Fibroblast of upper back skin (primary cell): ENCODE measurements at places on chromosomes 2 and 18.

DNA sequence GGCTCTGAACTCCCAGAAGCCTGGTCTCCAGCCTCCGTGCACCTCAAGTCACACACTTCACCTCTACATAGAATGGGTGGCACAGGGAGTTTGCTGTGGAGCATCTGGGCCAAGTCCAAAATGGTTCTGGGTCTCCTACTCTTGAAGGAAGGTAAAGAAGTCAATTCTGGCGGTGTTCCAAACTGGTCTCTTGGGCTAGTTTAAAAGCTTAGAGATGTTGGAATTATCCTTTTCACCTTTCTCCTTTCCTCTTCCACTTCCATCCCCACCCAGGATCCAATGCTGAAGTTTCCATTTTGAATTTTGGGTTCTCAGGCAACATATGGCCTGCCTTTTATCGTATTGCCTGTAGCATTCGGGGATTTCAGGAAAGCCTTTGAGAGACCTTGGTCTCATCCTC lies 325.2 kb downstream of the PDE11A start:
- no peak for DNase-seq

DNA sequence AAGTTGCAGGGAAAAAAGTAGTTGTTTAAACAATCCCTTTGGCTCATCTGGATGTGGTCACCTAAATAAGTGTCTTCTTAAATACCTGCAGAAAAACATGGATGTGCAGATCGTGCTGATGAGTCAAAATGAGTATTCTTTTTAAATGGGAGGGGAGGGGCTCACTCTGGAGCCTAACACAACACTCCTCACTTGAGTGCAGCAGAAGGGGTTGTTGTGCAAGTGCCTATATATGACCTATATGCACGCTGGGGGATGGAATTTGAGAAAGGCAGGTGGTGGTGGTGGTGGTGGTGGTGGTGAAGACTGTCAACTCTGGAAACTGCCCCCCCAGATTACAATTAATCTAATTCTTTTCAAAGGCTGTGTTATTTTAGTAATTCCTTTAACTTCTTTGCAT lies 77.9 kb upstream of the FAM124B start:
- no peak for DNase-seq

GRCh38 chr2:175009917-175010621 lies 4.9 kb upstream of the CHN1 start:
- DNase-seq, result no peak

- peak; percentile 60 for DNase-seq
Measured at GRCh38 chr2:151056870-151057269, 204.8 kb downstream of the RBM43 start.

DNA sequence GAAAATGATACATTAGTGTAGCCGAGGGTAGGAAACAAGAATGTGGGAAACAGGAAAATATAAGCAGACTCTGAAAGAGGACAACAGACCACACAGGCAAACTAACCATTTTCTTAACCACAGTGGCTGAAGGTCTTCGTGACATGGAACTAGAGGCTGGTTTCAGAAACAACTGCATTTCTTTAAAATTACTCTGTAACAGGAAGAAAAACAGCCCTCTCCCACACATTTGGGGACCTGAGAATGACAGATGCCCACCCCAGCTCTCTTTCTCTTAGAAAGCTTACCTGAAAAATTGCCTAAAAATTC lies 13.8 kb upstream of the SLC25A52 start:
- DNase-seq, result no peak

DNA sequence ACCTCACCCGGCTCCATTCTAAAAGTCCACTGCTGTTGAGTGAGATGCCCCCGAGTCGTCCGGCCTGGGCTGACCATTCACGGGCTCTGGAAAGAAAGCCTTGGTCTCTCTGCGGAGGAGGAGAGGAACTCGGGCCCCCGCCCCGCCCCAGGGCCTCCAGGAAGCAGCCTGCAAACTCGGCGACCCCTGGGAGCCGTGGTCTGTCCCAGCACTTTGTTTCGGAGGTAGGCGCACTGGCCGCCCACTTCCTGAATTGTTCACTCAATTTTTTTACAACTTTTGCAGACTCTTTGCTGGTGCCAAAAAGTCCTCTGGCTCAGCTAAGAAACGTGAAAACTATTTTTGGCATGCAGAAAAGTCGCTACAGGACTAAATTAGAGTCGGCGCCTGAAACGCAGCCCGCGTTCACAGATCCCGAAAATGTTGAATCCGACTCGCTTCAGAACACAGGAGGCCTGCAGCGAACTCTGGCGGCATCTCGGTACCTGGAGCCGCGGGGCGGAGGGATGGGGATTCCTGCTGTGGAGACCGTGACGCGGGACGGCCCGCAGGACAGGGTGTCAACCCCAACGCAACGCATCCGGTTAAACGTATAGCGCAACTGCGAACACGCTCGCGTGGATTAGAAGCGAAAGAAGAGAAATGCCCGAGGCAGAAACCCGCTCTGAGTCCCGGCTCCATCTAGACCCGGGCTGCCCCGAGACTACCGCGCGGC lies 1.5 kb downstream of the PXDN start:
- DNase-seq, result peak; percentile 97
